ENCODE measurements at places on chromosomes 7 and 10. TPM values are rescaled to one million over a fixed set of nuclear protein-coding genes. Genes with fewer than 3 reads are reported as not detected.

MRLN gene
- polyA plus RNA-seq: not detected

TAS2R39 gene
- not detected for polyA plus RNA-seq

CFTR gene
- not detected for polyA plus RNA-seq

FAM180A gene
- polyA plus RNA-seq: 50.3 TPM

PROSER2 gene
- polyA plus RNA-seq: 0.65 TPM

ADAP1 gene
- polyA plus RNA-seq: 0.51 TPM
